ENCODE measurements at places on chromosomes 3 and 15. TPM values are rescaled to one million over a fixed set of nuclear protein-coding genes. Genes with fewer than 3 reads are reported as not detected.

The CCDC51 gene
- total RNA-seq = 28.2 TPM

The CPA3 gene
- total RNA-seq = not detected

The SLC9C1 gene
- not detected for total RNA-seq

The CLDND1 gene
- total RNA-seq = 196 TPM

The GPR160 gene
- total RNA-seq = 8.2 TPM

The UROC1 gene
- total RNA-seq = not detected

The DAZL gene
- total RNA-seq = not detected

The CEMIP gene
- total RNA-seq = not detected

The CHRNB4 gene
- not detected for total RNA-seq

The SEMA3G gene
- not detected for total RNA-seq

The MFSD1 gene
- total RNA-seq = 17.0 TPM

The PPARG gene
- 0.20 TPM for total RNA-seq

The CACNA2D3 gene
- not detected for total RNA-seq

The OIP5 gene
- total RNA-seq = 21.6 TPM

The MAGEL2 gene
- total RNA-seq = not detected

The CTXND1 gene
- not detected for total RNA-seq

The GPR176 gene
- not detected for total RNA-seq

The ANKRD63 gene
- not detected for total RNA-seq

The ZPLD1 gene
- not detected for total RNA-seq

The WDR93 gene
- total RNA-seq = not detected

The TMEM212 gene
- not detected for total RNA-seq

The NTRK3 gene
- total RNA-seq = not detected

The ZNF774 gene
- 1.9 TPM for total RNA-seq

The IFT57 gene
- 34.9 TPM for total RNA-seq

The TNNC1 gene
- total RNA-seq = 2.9 TPM

The ENTPD3 gene
- total RNA-seq = not detected
